Tibial nerve (tissue), 4 donors: ENCODE measurements at places on chromosomes 1 and 21. TPM values are rescaled to one million over a fixed set of nuclear protein-coding genes. Genes with fewer than 3 reads are reported as not detected.

DNA sequence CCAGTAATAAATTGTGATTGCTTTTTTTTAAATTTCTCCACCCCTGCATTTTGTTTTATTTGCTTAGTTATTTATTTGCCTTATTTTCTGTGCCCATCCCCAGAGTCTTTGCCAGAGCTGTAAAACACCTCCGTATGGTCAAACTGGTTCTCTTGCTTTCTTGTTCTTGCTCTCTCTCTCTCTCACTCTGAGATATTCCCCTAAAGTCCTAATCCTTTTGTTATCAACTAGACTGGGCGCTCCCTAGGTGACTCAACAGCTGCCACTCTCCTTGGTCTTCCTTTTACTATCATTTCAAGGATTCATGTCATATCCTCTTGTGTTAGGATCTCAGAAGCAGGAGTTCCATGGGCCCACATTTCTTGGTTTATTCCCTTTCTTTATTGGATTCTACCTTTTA is 160.0 kb downstream of the PRDM2 start:
- H3K36me3 ChIP-seq: no peaks in the 10 kb centered on the region
- no peak overlapping the region for H3K4me3 ChIP-seq
- no peaks in the 10 kb centered on the region for H3K4me1 ChIP-seq
- no peaks in the 10 kb centered on the region for H3K27me3 ChIP-seq
- no peak for DNase-seq

Gene ANKRD35
- 11.2 TPM for total RNA-seq

GRCh38 chr1:237467320-237467719 is 423.4 kb downstream of the ZP4 start:
- H3K4me3 ChIP-seq: no peak overlapping the region
- no peaks in the 10 kb centered on the region for H3K27me3 ChIP-seq
- no peak for DNase-seq
- H3K36me3 ChIP-seq: no peaks in the 10 kb centered on the region
- H3K27ac ChIP-seq: no peak overlapping the region

GRCh38 chr1:241677201-241677600 is 25.1 kb downstream of the WDR64 start:
- no peak overlapping the region for H3K27ac ChIP-seq
- no peaks in the 10 kb centered on the region for H3K36me3 ChIP-seq
- no peak overlapping the region for H3K4me3 ChIP-seq
- H3K4me1 ChIP-seq: no peaks in the 10 kb centered on the region

Gene NFYC
- total RNA-seq: 30.8 TPM
